ENCODE measurements at places on chromosomes 1 and 21. TPM values are rescaled to one million over a fixed set of nuclear protein-coding genes. Genes with fewer than 3 reads are reported as not detected.
A peak's percentile ranks its signal among the peaks of the same experiment; 100 is the strongest.

DNA sequence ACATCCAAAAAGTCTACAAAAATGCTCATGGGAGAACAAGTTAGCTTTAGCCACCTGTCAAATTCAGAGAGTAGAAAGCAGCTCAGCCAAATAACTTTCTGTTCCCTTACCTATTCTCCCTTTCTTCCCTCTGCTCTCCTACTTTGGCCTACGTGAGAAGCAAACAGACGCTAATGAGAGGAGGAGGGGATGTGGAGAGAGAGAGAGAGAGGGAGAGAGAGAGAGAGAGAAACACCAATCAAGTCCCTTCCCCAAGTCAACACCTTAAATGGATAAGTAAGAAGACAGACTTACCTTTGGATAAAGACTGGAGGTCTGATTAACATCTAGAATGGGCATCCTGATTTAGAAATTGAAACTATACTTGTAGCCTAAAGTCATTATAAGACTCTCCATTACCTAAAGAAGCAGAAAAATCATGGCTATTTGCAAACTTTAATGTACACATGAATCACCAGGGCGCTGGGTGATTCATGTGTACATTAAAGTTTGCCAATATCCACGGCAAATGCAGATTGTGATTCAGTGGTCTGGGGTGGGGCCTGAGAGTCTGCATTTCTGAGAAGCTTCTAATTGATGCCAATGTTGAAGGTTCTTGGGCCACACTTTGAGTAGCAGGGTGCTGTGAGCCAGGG, 13.1 kb upstream of the DUSP12 start:
- H3K27me3 ChIP-seq: no peaks in the 10 kb centered on the region
- peaks cover 44% of the 10 kb centered on the region for H3K4me1 ChIP-seq
- DNase-seq: peak; percentile 58
- peak overlapping the region; percentile 5 for H3K27ac ChIP-seq
- H3K4me3 ChIP-seq: peak overlapping the region; percentile 18
- no peaks in the 10 kb centered on the region for H3K36me3 ChIP-seq

The RIT1 gene
- 29.7 TPM for total RNA-seq

- no peaks in the 10 kb centered on the region for H3K27me3 ChIP-seq
- H3K36me3 ChIP-seq: peaks cover 4% of the 10 kb centered on the region
- peak overlapping the region; percentile 81 for H3K4me3 ChIP-seq
- DNase-seq: no peak
Observed at GRCh38 chr1:162560303-162561036, 1.1 kb upstream of the UAP1 start.

DNA sequence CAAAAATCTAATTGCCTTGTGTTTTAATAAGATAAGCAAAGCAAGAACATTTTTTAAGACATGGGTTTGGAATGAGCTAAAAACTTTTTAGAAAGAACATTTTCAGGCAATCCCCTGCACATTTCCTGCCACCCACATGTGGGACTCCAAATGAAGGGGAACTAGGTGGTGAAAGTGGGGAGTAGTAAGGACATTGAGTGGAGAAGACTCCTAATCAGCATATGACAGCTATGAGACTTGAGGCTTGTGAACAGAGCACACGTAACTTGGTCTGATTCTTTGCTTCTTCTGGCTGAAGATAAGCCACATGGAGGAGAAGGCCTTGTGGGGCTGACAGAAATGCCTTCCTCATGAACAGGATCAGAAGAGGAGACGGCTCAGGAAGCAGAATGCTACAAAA, 50.3 kb downstream of the FCER1A start:
- H3K36me3 ChIP-seq: no peaks in the 10 kb centered on the region
- H3K4me1 ChIP-seq: no peaks in the 10 kb centered on the region
- H3K27ac ChIP-seq: no peak overlapping the region
- H3K27me3 ChIP-seq: no peaks in the 10 kb centered on the region
- no peak overlapping the region for H3K4me3 ChIP-seq

The HOOK1 gene
- total RNA-seq: not detected

GRCh38 chr1:156559086-156559796, 13.1 kb downstream of the IQGAP3 start:
- DNase-seq: no peak
- H3K4me3 ChIP-seq: no peak overlapping the region
- no peaks in the 10 kb centered on the region for H3K4me1 ChIP-seq
- H3K27ac ChIP-seq: no peak overlapping the region
- H3K27me3 ChIP-seq: no peaks in the 10 kb centered on the region

The USH2A gene
- under 0.01 TPM for total RNA-seq

DNA sequence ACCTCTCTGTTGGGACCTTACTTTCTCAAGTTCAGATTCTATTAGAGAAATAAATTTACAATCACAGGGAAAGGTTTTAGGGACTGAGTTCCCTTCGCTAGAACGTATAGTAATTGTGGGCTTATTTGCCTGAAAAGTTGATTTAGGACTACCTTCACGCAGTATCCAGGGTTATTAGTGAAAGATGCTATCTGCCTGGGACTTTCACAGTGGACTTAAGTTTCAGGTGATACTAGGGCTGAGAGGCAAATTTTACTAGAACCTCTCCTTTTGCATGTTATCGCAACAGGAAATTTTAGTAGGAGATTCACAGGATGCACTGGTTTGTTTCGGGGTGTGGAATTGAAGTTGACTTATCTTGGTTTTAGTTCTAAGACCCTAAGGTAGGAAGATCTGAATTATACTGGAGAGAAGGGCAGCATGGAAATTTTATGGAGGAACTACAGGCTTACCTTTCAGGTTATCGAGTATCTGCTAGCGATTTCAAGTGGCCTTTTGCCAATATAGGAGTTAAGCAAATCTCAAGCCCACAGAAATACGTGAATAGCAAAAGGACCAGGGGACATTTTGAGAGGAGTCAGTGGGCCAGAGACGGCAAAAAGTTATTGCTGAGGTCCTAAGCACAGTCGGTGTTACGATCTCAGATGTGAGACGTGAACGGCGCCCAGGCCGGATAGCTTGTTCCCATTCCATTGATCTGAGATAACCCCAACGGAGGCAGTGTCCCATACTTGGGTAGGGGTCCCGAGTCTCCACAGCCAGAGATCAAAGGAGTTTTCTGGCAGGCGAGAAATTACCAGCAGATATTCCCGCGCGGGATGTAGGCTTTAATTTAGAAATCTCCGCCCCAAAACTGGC, 723 bp upstream of the GNAI3 start:
- H3K4me1 ChIP-seq: peaks cover 29% of the 10 kb centered on the region
- no peaks in the 10 kb centered on the region for H3K36me3 ChIP-seq
- peak overlapping the region; percentile 93 for H3K27ac ChIP-seq
- H3K27me3 ChIP-seq: no peaks in the 10 kb centered on the region
- peak overlapping the region; percentile 99 for H3K4me3 ChIP-seq
